Pancreas (tissue), 10 donors: ENCODE measurements at places on chromosomes 1 and 21. TPM values are rescaled to one million over a fixed set of nuclear protein-coding genes. Genes with fewer than 3 reads are reported as not detected.

The OPRD1 gene
- 0.19 TPM for total RNA-seq

The RSPH1 gene
- 1.8 TPM for total RNA-seq

The OR2T27 gene
- not detected for total RNA-seq

GRCh38 chr21:41606706-41607105, 98.7 kb upstream of the TMPRSS2 start:
- no peaks in the 10 kb centered on the region for H3K27me3 ChIP-seq
- H3K4me1 ChIP-seq, result no peaks in the 10 kb centered on the region
- H3K4me3 ChIP-seq, result no peak overlapping the region
- no peak overlapping the region for H3K27ac ChIP-seq

DNA sequence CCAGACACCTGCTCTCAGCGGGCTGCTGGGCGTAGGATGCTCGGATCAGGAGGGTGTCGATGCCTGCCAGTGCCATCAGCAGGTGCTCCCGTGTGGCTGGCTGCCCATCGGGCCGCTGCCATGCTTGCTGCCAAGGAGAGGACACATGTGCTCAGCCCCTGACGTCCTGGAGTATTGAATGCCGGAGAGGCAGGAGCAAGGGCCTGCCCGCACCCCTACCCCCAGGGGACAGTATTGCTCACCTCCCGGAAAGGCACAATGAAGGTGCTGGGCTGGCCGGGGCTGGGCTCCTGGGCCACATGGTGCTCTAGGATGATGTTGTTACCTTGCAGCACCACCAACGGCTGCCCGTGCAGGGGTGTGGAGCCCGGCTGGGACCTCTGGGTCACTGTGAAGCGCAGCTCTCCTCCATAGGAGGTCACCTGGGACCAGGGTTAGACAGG, 61.5 kb downstream of the HSPG2 start:
- H3K27ac ChIP-seq, result no peak overlapping the region
- no peak overlapping the region for H3K4me3 ChIP-seq
- H3K27me3 ChIP-seq, result no peaks in the 10 kb centered on the region
- peak; percentile 65 for DNase-seq

DNA sequence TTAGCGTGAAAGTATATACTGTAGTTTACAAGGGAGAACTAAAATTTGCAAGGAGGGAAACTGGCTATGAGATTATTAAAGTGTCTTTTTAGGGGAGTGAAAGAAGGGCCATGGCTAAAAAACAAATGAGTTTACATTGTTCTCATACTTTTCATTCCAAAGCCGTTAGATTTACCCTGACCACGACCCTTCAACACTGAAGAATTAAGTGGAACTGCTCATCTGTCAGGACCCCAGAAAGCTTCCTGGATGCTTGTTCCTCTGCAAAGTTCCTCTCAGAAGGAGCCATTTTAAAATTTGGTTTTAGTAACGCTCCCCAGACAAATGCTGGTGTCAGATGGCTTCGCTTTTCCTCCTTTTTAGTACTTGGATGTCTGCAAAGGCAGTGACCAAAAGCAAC, 82.7 kb upstream of the ZBTB18 start:
- no peaks in the 10 kb centered on the region for H3K36me3 ChIP-seq
- no peak for DNase-seq
- H3K4me1 ChIP-seq, result no peaks in the 10 kb centered on the region
- no peak overlapping the region for H3K27ac ChIP-seq
- H3K4me3 ChIP-seq, result no peak overlapping the region
